ENCODE measurements at places on chromosomes 3 and 15. TPM values are rescaled to one million over a fixed set of nuclear protein-coding genes. Genes with fewer than 3 reads are reported as not detected.

ADCY5 gene
- 15.7 TPM for total RNA-seq

DNA sequence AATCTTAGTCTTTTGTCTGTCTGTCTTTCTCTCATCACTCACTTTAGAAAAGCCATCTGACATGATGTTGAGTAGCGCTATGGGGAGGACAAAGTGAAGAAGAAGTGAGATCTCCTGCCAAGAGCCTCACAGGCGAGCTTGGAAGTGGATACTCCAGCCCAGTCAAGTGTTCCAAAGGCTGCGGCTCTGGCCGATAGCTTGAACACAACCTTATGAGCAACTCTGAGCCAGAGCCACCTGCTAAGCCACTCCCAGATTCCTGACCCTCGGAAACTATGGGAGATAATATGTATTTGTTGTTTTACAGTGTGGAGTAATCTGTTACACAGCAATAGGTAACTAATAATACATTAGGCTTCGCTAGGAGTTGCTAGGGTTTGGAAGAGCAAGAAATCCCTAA is 76.2 kb downstream of the MB21D2 start:
- no peak for DNase-seq

DNA sequence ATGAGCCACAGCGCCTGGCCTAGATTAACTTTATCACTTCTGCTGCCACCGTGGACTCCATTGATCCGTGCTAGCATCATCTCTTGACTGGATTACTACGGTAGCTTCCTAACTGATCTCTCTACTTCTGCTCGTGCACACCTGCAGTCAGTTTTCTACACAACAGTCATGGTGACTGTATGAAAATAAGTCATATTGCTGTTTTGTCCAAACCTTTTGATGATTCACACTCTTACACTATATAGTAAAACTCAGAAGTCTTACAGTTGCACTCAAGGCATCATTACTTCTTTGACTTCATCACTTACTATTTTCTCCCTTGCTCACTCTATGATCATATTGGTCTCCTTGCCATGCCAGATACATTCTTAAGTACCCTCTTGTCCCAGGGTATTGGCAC is 10.1 kb downstream of the PDCD6IP start:
- DNase-seq = no peak

- DNase-seq = no peak
Observed at GRCh38 chr3:32837366-32837765, 19.6 kb downstream of the TRIM71 start.

CILP gene
- total RNA-seq = 89.6 TPM

GRCh38 chr3:5285439-5285838 is 97.9 kb downstream of the EDEM1 start:
- DNase-seq = no peak

DNA sequence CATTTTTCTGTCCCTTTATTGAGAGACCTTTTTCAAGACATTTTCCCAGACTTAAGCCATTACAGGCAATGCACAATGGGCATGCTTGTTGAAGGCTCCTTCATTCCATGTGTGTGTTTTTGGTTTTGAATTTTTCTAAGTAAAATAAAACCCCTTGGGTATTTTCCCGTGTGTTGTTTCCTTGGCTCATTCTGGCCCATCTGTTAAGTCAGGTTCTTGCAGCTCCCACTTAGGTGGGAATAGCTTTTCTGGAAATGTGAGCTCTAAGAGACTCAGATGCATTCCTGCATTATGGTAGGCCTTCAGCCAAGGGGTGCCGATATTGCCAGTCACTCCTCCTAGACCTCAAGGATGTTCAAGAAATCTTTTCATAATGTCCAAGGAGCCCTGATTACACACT is 314.9 kb downstream of the CACNA2D3 start:
- no peak for DNase-seq

- peak; percentile 17 for DNase-seq
Observed at GRCh38 chr15:58329781-58330671, 101.8 kb upstream of the LIPC start.

TMCO5A gene
- 0.14 TPM for total RNA-seq

ACAN gene
- not detected for total RNA-seq

DNA sequence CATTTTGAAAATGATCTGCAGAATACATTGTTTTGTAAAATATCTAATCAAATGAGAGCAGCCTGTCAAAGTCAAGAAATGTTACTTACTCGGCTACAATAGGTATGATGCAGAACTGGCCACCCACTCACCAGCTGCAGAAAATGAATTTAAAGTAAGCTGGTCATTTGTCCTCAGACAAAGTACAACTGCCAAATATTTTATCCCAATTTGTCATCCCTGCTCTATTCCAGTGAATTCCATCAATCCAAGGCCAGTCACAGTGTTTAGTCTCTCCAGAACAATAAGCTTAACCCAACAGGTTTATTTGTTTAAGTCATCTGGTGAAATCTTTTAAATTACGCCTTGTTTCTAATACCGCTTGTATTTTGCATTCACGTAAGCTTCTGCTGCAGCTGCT is 46.6 kb upstream of the TCF12 start:
- no peak for DNase-seq

GALK2 gene
- total RNA-seq = 5.6 TPM

SRGAP3 gene
- total RNA-seq = 11.7 TPM

- peak; percentile 11 for DNase-seq
Observed at GRCh38 chr3:12750223-12750622, 8.8 kb downstream of the TMEM40 start.

DNA sequence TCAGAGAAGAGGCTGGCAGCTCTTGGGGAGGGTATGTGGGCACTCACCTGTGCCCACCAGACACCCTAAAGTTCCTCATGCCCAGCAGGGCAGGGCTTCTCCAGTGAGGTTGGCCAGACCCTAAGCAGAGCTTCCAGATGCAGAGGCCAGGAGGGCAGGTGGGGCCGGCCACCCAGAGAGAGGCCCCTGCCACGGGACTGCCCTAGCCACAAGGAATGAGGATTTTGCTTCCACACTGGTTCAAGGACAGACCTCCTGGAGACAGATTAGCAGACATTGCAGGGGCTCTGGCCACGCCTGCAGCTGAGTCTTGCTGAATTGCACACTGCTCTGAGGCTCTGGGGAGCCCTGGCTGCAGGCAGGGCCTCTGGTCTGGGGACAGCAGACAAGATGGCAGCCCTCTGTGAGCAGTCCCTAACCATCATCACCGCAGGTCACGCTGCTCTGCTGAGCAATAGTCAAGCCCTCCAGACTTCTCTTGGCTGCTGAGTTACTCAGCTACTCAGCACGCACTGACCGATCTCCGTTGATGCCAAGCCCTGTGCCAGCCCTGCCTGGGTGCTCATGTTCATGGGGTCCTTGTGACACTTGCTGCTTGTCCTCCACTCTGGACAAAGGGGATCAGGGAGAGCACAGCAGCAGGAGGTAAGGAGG is 117.4 kb upstream of the ABHD17C start:
- DNase-seq = no peak

DNA sequence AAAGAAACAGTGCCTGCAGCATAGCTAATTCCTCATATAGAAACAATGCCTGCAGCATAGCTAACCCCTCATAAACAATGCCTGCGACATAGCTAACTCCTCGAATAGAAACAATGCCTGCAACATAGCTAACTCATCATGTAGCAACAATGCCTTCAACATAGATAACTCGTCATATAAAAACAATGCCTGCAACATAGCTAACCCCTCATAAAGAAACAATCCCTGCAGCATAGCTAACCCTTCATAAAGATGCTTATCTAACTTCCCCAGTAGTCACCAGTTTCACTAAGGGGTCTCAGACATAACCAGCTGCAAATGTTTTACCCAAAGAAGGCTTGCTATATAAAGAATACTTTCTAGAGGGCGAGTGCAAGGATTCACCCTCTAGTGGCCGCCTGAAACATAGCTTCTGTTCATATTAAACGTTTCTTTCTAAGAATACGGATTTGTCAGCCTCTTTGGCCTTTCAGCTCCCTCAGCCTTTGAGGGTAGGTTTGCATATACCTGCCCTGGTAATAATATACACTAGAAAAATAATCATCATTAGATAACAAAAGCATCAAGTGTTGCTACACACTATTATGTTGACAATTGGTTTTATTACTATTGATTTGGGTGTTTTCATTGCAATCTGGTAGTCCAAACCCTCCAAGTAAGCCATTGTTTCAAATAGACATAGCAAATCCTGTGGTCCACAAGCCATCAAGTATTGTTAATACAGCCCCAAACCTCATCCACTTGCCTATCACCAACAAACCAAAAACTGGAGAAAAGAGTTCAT is 44.4 kb upstream of the FAN1 start:
- no peak for DNase-seq

TRIM42 gene
- not detected for total RNA-seq

DNA sequence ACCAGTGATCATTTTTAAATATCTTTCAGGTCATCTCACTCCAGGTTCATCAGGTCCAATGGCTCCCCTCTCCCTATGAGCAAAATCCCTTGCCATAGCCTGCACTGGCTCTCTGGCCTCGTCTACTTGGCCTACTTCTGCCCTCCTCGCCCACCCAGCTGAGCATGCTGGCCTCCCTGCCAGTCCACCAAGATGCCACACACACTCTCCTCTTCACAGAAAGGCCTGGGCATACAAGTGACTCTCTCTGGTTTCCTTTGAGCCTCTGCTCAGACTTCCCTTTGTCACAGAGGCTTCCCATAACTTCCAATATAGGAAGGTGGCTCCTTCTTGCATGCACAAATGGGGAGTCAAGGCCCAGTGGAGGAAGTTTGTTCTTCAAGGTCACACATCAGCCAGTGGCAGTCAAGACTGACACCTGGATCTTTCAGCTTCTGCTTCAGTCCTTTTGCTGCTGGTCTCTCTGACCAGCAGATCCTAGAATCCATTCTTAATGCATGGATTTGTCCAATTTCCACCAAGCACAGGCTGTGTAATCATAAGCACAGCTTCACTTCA is 223.2 kb upstream of the HES1 start:
- DNase-seq = no peak

TNFAIP8L3 gene
- total RNA-seq = 6.8 TPM

LRRIQ4 gene
- not detected for total RNA-seq

THPO gene
- not detected for total RNA-seq

DNA sequence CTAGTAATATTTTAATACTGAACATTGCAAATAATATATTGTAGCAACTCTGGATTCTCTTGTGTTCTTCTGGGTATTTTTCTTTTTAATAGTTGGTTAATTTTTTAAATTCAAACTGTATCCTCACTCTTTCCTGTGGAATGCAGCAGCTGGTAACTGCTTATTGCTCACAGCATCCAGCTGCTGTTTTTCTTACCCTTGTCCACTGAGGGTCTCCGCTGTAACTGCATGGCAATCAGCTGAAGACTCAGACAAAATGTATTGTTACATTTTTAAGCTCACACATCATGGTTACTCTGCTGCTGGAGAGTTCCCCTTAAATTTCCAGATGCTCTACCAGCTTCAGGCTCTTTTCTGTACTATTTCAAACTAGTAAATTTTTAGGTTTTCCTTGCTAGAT is 227.6 kb downstream of the MBNL1 start:
- no peak for DNase-seq

DNA sequence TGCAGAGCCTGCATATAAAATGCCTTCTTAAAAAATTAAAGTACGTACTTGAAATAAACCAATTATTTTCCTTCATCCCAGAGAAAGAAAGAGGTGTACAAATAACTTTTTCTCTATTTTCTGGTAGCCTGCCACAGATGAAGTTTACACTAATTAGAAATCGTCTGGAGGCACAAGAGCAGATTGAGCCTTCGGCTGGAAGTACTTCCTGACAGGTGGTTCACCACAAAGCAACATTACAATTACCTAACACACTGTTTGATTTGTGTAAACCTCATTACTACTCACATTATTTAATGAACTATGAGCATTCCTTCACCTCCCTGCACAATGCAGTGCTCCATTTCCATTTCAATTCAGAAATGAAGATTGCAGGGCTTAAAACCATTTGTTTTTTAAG is 856.1 kb downstream of the SI start:
- DNase-seq = no peak

IQCF5 gene
- not detected for total RNA-seq

GUCA1C gene
- total RNA-seq = not detected

DNA sequence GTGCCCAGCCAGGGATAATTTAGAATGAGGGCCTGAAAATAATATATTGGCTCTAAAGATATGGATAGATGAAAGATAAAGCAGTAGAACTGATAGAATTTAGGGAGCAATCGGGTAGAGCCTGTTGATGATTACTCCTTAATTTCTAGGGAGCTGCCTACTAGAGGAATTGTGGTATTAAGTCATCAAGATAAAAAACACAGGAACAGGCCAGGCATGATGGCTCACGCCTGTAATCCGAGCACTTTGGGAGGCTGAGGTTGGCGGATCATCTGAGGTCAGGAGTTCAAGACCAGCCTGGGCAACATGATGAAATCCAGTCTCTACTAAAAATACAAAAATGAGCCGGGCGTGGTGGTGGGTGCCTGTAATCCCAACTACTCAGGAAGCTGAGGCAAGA is 130.4 kb downstream of the PCCB start:
- DNase-seq = no peak
